ENCODE measurements at places on chromosomes 1 and 21.
A peak's percentile ranks its signal among the peaks of the same experiment; 100 is the strongest.

DNA sequence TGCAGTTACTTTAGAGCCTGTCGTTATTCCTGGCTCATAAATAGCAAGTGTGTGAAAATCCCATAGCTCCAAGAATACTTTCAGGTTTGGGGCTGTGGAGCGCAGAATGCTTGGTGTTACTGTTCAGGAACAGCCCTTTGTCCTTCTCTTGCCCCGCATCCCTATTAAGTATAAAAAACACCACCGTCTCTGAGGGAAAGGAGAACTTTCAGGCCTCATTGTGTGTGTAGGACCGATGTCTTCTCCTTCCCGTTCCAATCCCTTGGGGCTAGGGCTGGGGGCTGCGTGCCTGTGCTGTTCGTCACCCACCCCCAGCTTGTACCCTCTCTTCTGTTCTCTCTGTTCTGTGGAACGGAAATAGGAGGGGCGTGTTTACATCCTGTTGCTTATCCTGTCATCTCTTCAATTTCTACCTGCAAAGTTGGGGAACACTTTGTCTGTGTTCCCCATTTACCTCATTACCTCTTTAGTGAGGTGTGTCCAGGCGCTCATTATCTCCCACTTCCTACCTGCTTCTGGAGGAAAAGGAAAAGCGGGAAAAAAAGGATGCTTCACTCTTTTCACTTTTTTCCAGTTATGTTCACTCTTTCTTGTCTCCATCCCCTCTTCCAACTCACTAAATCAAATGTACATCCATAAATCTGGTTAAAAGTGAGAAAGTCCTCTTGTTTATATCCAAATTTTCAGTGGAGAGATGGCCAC is 788 bp upstream of the TXNIP start:
- no peak for DNase-seq

GRCh38 chr1:11434501-11434900 is 44.5 kb upstream of the DISP3 start:
- DNase-seq = no peak

- no peak for DNase-seq
Measured at GRCh38 chr1:210663730-210664573, 335.2 kb downstream of the HHAT start.

GRCh38 chr1:110627764-110628163 is 21.6 kb upstream of the KCNA2 start:
- DNase-seq = no peak

DNA sequence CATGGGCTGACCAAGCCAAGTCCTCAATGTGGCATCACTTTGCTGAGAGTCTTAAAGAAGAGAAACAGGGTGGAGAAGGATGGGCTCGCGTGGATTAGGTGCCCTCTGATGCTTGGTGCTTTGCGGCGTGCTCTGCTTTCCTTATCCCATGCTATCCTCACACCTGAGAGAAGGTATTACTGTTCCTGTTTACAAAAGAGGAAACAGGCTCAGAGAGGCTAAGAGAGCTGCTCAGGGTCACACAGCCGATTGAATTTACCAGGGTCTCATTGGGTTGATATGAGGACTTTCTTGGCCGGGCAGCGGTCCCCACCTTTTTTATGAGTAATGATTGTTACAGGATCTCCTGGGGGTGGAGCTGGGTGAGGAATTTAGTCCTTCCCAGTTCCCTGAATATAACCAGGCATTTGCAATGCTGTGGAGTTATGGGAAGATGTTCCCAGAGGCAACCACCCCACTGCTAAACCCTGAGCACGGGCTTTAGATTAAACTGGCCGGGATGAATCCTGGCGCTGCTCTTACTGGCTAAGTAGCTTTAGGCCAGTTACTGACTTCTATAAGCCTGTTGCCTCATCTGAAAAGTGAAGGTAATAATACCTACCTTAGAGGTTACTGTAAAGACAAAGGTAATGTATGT is 4.5 kb downstream of the ASCL5 start:
- no peak for DNase-seq

DNA sequence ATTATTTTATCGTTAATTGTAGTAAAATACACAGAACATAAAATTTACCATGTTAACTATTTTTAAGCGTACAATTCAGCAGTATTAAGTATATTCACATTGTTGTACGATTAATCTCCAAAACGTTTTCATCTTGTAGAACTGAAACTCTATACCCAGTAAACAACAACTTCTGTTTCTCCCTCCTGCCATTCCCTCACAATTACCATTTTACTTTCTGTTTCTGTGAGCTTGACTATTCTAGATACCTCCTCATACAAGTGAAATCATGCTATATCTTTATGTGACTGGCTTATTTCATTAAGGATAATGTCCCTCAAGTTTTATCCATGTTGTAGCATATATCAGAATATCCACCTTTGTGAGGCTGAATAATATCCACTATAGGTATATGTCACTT is 156.8 kb downstream of the ST6GALNAC3 start:
- DNase-seq = no peak

- no peak for DNase-seq
Measured at GRCh38 chr21:45033791-45034555, 40.4 kb upstream of the ADARB1 start.

- no peak for DNase-seq
Measured at GRCh38 chr1:216937491-216937890, 214.3 kb upstream of the ESRRG start.

GRCh38 chr1:96520579-96520947 is 201.0 kb upstream of the PTBP2 start:
- DNase-seq = no peak

- no peak for DNase-seq
Measured at GRCh38 chr1:50989694-50990093, 19.6 kb downstream of the CDKN2C start.

DNA sequence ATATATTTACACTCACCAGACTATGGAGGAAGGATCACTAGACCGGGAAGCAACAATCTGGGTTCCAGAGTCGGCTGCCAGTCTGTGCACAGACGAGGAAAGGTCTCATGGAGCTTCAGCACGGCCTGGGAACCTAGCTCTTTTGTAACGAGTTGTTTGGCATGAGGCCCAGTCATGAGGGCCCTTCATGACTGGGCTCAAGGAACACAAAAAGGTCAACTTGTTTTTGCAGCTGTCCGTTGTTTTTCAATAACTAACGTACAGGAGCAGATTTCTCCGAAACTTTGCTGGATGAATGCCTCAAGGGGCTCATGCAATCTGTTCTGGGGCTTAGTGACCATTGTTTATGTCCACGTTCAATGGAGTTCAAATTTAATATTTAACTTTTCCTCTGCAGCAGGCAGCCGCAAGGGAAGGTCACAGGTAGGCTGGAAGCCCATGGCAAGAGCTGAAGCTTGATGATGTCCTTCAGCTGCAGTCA is 5.9 kb upstream of the STUM start:
- no peak for DNase-seq

GRCh38 chr1:54742282-54742681 is 22.0 kb downstream of the PARS2 start:
- no peak for DNase-seq

- no peak for DNase-seq
Measured at GRCh38 chr1:203475012-203475981, at the start of gene PRELP. TSS of gene PRELP (plus strand) at chr1:203475806. CDS start at chr1:203483185, 7,379 bp downstream.

- no peak for DNase-seq
Measured at GRCh38 chr1:17615157-17615556, 75.7 kb downstream of the ARHGEF10L start.

DNA sequence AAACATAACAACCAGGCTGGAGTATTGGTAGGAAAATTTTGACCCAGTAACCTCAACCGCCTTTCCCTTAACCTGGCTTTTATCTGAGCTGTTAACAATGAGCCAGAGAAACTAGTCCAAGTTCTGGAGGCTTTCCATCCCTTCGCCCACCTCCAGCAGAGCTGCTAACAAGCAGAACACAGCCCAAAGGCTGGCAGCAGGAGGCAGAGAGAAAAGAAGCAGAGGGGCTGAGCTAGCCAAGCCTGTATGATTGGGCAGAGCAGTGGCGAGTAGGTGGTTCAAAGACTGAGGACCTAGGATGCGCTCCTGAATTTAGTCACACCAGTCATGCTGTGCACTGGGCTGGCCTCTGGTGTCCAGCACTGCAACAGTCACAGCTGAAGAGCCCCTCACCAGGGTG is 123.0 kb downstream of the TNR start:
- no peak for DNase-seq

DNA sequence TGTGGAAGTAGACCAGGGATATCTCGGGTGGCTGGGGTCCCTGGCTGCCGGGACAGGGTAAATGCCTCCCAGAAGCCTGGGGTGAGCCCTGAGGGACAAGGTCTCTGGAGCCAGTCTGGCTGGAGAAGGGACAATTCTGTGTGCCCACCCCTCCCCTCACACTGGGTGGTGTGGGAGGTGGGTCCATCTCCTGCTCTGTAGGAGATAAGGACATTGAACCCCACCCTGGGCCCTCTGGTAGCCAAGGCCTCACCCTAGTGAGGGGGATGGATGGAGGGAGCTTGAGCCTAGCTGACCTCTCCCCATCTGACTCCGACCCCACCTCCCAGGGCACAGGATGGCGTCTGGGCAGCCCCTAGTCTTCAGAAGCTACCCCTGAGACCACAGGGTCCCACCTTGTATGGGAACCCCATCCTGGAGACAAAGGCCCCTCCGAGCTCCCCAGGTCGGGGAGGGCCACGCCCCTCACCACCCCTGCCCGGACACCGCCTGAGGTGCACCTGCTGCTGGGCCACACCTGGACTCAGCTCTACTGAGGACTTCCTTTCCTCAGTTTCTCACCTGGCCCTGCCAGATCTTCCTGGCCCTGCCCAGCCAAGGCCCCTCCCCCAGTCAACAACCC is 4.3 kb downstream of the AGRN start:
- no peak for DNase-seq

DNA sequence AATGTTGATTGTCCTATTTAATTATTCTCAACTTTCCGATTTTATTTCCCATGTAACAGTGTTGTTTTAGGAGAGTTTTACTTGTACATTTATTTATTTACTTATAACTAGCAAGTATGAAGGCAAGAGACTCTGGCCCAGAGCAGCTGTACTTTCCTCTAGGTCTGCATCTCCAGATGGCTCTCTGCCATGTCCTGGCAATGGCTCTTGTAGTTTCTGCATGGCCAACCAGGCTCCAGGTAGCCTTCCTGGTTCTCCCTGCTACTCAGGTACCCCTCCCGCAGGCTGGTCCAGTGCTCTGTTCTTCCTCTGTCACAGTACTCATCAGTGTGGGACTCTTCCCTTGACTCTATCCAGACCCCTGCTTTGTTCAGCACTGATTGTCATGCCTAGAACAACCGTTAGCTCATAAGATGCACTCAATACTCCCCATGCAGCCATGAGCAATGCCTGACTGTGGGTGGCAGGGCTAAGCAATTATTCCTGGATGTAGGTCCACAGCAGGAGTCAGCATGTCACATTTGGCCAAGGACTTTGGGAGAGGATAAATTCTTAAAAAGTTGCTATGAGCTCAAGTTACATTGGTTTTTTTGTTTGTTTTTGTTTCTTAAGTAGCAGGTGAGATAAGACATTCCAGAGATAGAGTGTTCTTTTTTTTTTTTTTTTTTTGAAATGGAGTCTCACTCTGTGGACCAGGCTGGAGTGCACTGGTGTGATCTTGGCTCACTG is 10.9 kb upstream of the IL20 start:
- no peak for DNase-seq

- peak; percentile 44 for DNase-seq
Measured at GRCh38 chr1:159960721-159961381, 6.8 kb upstream of the SLAMF9 start.

DNA sequence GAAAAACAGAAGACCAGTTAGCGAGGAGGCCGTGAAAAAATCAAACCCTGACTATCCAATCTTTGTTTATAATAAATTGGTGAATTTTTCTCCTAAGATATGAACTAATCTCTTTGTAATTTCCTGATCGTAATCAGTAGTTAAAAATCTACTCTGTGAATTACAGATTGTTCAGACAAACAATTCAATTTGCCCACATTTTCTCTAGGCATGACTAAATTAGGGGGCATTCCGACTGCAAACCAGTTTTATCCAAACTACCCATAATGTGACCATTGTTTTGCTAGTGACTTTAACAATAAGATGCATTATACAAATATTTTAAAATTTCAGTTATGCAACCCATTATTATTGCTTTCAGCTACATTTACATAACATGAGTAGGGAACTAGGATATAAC is 546.9 kb upstream of the ADAMTS5 start:
- no peak for DNase-seq

DNA sequence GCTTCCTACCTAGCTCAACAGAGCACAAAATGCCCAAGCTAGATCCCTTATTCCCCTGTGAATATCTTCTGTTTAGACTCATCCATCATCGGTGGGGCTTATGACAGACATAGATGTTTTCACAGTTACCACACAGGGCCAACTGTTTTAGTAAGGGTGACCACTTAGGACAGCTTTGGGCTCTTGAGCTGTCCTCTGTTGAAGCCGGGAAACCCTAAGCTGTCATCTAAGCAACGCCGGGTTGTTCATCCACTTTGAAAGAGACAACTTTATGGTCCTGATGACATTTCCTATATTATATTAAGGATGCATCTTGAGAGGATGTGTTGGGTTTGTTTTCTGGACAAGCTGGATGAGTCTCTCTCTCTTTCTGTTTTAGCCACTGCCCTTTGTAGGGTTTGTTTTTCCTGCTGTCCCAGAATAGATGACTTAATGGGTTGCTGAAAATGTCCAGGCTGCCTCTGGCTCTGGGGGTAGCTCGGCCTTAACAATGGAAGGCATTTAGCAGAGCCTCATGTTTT is 110.5 kb upstream of the UBE2U start:
- no peak for DNase-seq

DNA sequence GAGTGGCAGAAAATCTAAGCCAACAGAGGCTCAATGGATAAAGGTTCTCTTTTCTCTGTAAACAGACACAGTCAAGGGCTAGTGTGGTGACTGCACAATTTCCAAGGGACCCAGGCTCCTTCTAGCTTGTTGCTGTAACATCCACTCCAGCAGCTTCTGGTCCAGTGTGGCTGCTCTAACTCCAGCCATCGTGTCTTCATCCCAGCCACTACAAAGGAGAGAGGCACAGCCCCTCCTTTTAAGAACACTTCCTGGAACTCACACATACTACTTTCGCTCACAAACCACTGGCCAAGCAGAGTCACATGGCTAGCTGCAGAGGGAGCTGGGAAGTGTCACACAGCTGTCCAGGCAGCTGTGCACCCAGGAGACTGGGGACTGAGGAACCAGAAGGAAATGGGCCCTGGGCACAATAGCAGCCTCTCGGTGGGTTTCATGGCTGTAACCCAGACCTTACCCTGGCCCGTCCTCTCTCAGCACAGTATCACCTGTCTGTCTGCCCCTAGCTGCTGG is 188.6 kb upstream of the VAMP3 start:
- DNase-seq = no peak

All from Calu3 (cell line).